ENCODE measurements at places on chromosomes 4 and X.

- DNase-seq = no peak
Observed at GRCh38 chr4:163590619-163591264, 96.3 kb downstream of the TMA16 start.

- DNase-seq = no peak
Observed at GRCh38 chr4:106875340-106875739, 160.8 kb downstream of the DKK2 start.

GRCh38 chr4:77911091-77911490 lies 48.5 kb downstream of the MRPL1 start:
- peak; percentile 18 for DNase-seq

DNA sequence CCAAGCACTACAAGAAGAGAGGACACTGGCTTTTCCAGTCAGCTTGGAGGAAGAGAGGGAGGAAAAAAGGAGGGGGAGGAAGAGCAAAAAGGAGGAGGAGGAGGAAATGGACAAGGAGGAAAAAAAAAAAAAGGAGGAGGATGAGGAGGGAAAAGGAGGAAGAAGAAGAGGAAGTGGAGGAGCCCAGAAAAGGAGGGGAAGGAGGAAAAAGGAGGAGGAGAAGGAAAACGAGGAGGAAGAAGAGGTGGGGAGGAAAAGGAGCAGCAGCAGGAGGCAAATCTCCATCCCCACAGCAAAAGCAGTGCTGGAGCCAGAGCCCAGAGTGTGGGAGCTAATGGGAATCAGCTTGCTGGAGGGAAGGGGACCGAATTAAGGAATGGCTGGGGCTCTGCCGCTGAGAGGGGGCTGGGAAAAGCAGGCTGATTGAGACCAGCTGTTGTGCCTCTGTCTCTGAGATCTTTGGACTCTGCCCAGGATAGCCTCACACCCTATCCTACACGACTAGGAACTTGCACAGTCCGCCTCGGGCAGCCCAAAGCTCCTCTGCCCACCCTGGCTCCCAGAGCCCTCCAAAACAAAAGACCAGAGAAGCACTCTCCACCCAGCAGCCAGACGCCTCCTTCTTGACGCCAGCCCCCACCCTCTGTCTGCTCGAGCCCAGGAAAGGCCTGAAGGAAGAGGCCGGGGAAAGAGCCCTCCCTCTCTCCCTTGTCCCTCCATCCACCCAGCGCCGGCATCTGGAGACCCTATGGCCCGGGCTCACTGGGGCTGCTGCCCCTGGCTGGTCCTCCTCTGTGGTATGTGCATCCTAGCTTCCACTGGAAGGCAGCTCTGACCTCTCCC lies at the start of gene XPNPEP2:
Gene XPNPEP2 (plus strand): TSS at position 514 of the 843 bp plus-strand sequence. CDS start 235 bp downstream, at position 749.
- DNase-seq = peak; percentile 74

DNA sequence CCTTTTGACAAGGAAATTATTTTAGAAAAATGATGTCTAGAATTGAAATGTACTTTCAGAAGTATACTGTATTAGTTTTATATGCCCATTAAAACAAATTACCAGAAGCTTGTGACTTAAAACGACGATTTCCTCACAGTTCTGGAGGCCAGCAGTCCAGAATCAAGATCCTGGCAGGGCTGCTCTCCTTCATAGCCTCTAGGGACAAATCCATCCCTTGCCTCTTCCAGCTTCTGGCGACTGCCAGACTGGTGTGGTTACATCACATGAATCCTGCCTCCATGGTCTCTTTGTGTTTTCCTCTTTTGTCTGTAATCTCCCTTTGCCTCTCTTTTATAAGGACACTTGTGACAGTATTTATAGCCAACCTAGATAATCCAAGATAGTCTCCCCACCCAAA lies 97.1 kb downstream of the IQCM start:
- no peak for DNase-seq

DNA sequence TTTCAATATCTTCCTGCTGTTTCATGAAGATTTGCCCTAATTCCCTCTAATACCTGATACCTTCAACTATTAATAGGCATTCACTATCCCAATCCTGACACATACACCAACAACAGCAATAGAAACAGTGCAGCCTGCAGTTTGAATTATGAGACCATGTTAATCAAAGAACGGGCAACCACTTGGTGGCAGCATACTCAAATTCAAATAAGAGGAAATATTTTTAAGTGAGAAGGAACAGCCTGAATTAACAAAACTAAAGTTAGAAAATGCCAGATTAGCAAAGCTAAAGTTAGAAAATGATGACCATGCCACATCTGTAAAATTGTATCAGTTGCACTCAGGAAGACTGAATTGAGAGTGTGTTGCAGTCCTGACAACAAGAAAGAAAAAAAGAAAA lies 204.9 kb downstream of the SMARCA1 start:
- DNase-seq = peak; percentile 10

GRCh38 chr4:53321151-53321983 lies 44.5 kb downstream of the SCFD2 start:
- peak; percentile 86 for DNase-seq

- DNase-seq = peak; percentile 2
Observed at GRCh38 chr4:11312389-11312788, 116.3 kb downstream of the HS3ST1 start.

GRCh38 chrX:21412029-21412428 lies 37.8 kb downstream of the CNKSR2 start:
- no peak for DNase-seq

- no peak for DNase-seq
Observed at GRCh38 chr4:103645991-103646390, 73.8 kb downstream of the TACR3 start.

- DNase-seq = peak; percentile 19
Observed at GRCh38 chr4:79049840-79050540, 110.8 kb upstream of the PAQR3 start.

DNA sequence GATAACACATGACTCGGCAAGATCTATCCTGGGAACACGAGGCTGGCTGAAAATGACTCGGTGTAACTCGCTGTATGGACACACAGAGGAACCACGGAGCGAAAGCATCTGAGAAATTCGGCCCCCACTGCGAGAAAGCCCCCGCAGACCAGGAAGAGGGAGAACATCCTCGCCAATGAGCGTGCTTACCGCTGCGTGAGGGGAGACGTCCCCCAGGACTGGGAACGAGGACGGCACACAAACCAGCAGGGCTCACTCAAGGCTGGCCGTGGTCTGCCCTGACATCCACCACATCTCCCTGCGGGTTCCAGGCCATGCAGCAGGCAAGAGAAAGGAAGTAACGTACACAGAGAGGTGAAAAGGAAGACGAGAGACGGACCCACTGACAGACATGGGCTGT lies 17.6 kb upstream of the GTPBP6 start:
- DNase-seq = no peak

- DNase-seq = peak; percentile 17
Observed at GRCh38 chrX:120015145-120016067, 62.1 kb downstream of the RHOXF2B start.

GRCh38 chr4:111842336-111842735 lies 302.9 kb upstream of the FAM241A start:
- peak; percentile 3 for DNase-seq

DNA sequence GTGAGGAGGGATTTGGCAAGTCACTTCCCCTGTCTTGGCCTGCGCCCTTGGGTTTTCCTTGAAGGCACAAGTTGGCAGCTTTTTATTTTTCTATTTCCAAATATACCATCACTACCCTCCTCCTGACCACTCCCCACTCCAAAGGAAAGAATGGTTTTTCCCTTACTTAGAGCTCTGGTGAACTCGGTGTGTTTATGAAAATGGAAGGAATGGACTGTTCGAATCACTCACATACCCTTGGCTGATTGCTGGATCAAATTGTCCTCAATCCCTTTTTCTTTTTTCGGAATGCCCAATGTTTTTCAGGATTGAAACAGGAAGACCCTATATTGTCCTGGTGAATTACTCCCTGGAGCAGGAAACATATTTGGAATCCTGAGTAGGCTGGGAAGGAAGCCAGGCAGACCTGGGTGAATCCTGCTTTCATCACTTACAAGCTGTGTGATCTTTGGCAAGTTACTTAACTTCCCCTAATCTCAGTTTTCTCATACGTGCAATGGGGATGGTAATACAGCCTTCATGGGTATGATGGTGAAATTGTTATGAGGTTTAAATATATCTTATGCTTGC lies 70.7 kb downstream of the RTL5 start:
- DNase-seq = no peak

DNA sequence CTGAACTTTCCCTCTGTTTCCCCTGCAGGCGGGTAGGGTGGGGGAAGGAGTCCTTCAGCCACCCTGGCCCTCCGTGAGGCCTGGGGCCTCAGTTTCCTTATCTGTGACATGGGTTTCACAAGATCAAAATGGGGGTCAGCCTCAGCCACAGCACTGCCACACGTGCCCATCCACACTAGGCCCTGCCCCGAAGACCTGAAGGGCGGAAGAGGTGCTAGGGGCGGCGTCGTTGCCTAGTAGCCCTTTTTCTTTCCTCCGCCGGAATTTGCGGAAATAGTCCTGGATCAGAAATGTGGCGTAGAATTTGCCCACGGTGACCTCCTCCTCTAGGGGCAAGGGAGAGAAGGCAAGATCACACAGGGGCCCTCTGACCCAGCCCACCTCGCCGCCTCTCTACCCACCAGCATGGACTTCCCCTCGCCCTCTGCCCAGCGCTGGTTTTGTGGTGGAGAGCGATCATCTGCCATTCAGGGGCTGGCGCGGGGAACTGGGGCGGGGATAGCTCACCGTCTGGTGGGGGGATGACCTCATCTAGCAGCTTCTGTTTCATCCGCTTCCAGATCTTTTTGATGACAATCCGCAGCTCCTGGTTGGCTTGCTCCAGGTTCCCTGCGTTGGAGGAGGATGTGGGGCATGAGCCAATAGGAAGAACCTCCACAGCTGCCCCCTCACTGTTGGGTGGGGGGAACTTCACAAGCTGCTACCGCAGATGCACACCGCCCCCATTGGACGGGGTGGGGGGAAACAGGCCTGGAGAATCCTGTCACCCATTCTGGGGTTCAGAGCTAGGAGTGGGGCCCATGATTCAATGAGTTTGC lies 9.7 kb upstream of the SYP start:
- no peak for DNase-seq

DNA sequence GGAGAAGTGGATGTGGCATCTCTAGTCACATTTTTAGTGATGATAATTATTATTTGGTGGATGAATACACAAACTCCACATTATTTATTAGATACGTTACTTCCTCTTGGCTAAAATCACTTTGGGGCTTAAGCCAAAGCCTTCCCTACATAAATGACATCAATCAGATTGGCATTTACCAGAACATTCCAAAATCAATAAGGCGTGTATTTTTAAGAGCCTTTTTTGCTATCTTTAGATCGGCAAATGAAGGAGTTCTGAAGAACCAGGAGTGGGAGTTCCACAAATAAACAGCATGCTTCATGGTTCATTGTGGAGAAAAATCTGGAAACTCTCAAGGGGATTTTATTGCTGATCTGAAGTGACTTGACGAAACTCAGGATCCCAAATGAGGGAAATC lies 89.7 kb downstream of the AMELX start:
- DNase-seq = no peak

- DNase-seq = no peak
Observed at GRCh38 chr4:145071560-145071959, 26.4 kb downstream of the ANAPC10 start.

DNA sequence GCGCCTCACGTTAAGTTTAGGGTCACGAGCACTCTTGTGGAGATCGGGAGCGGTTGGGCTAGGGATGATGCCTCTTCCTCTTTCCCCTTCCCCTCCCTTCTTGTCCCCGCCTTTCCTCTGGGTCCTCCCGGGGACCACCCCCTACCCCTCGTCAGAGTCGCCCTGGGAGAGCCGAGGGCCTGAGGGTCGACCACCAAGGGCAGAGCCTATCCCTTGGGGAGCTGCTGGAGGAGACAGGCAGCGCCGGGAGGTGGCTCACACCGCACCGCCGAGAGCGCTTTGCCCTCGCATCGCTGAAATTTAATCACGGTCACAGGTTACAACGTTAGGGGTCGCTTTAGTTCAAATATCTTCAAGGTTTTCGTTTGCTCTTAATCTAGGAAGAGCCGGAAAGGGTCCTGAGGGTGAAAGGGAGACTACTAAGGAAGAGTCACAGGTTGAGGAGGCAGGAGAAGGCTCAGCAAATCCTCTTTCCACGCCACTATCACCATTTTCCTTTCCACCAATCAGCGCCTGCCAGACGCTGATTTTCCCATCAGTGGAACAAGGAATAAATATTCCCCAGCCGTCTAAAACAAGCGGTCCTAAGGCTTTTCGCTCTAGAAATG lies 528 bp upstream of the SNCA start:
- DNase-seq = peak; percentile 12

- no peak for DNase-seq
Observed at GRCh38 chrX:39678914-39679313, 418.8 kb downstream of the BCOR start.

DNA sequence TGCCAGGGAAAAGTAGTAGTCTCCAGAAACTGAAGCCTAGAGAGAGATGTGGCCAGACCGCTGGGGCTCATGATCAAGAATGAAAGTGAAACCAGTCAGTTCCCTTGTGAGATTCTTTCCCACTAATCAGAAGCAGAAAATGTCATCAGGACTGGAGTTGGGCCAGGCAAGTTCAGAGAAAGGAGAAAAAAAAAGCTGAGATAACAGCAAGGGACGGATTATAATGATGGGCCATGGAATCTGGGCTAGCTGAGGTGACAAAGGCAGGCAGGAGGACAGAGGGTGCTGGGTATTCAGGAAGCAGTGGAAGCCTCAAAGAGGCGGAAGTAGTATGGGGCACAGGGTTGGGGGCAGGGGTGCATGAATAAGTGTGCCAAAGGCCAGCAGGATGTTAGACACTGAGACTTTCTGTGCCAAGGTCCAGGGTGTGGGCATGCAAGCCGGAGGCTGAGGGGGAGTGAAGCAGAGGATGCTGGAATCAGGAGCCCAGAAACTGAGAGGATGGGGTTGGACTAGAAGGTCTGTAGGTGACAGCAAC lies 2.5 kb downstream of the CXorf38 start:
- peak; percentile 77 for DNase-seq

GRCh38 chrX:104351173-104351769 lies 96.5 kb upstream of the ESX1 start:
- DNase-seq = peak; percentile 78

DNA sequence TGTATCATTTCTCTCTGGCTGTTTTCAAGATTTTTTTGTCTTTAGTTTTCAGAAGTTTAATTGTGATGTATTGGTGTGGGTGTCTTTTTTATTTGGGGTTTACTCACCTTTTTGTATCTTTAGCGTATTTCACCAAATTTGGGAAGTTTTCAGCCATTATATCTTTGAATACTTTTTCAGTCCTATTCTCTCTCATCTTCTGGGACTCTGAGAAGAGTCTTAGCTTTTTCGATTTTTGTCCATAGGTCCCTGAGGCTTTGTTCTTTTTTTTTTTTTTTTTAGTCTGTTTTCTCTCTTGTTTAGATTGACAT lies 23.8 kb downstream of the KDM6A start:
- DNase-seq = no peak

GRCh38 chr4:103050736-103051436 lies 25.7 kb downstream of the SLC9B2 start:
- DNase-seq = peak; percentile 57

GRCh38 chrX:66731398-66731797 lies 92.5 kb upstream of the EDA2R start:
- DNase-seq = peak; percentile 21

- no peak for DNase-seq
Observed at GRCh38 chrX:38163193-38163592, 57.5 kb downstream of the SRPX start.

DNA sequence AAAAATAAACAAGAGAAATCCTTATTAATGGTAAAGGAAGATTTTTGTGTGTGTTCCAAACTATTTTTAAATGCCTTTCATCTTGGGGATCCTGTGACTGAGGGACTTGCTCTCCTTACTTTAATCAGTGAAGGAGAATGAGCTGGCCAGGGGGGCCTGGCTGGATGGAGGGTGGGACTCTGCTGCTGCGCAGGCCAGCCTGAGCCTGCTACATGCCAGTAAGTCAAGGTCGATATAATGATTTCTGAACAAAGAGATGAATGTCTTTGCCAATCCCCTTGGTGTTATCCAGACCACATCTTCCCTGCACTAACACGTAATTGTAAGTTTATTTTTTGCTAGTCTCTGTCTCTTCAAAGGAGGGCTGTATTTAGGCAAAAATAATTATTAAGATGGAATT lies 1679.2 kb upstream of the TENM3 start:
- no peak for DNase-seq
